Peyer's patch (tissue), 4 donors: ENCODE measurements at places on chromosomes 7 and 10. TPM values are rescaled to one million over a fixed set of nuclear protein-coding genes. Genes with fewer than 3 reads are reported as not detected.
A peak's percentile ranks its signal among the peaks of the same experiment; 100 is the strongest.

GRCh38 chr10:71124921-71125748, 87.2 kb upstream of the UNC5B start:
- no peaks in the 10 kb centered on the region for H3K4me1 ChIP-seq
- H3K27ac ChIP-seq = no peak overlapping the region
- H3K4me3 ChIP-seq = no peak overlapping the region
- no peaks in the 10 kb centered on the region for H3K27me3 ChIP-seq
- no peak for DNase-seq

The MDFIC gene
- 7.4 TPM for total RNA-seq

The SMO gene
- 0.70 TPM for total RNA-seq

- H3K4me3 ChIP-seq = no peak overlapping the region
- no peaks in the 10 kb centered on the region for H3K36me3 ChIP-seq
- no peak overlapping the region for H3K27ac ChIP-seq
- DNase-seq = peak; percentile 76
Measured at GRCh38 chr7:140646931-140647647, 6.5 kb upstream of the DENND2A start.

DNA sequence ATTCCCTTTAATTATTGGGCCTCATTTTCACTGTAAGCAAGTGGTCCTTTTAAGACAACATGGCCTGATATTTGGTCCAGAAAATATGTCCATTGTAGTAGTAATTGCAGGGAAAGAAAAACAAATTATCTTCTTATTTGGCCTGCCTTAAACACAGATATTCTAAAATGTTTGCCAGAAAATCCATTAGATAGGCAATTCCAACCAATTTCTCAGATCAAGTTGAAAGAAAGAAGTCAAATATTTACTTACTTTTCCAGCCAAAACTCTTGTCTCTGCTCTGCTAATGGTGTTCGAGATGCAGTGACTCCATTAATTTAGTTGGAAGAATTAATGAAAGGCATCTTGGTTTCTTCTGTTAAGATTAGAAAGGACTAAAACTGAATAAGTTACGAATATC, 757.3 kb upstream of the IGFBP3 start:
- no peaks in the 10 kb centered on the region for H3K36me3 ChIP-seq
- H3K4me1 ChIP-seq = no peaks in the 10 kb centered on the region
- no peak for DNase-seq
- no peak overlapping the region for H3K4me3 ChIP-seq

DNA sequence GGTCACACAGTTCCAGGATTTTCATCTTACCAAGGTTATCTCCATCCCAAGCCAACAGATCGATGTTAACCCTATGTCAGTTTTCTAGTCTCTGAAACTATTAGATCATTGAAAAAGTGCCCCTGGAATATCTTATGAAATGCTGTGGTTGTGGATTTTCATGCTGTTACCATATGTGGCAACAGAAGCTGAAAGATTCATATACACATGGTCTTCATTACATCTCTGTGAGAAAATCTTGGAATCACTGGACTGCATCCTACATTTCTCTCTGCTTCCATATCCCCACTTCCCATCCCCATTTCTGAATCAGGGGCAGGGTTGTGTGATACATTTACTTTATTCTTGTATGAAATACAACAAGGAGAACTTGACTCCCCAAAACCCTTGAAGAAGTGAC, 146.1 kb downstream of the SLC16A9 start:
- no peak overlapping the region for H3K4me3 ChIP-seq
- no peaks in the 10 kb centered on the region for H3K27me3 ChIP-seq
- no peaks in the 10 kb centered on the region for H3K36me3 ChIP-seq

- no peak overlapping the region for H3K27ac ChIP-seq
- no peaks in the 10 kb centered on the region for H3K36me3 ChIP-seq
- H3K4me1 ChIP-seq = no peaks in the 10 kb centered on the region
- no peaks in the 10 kb centered on the region for H3K27me3 ChIP-seq
Measured at GRCh38 chr7:158282461-158283001, 305.1 kb downstream of the PTPRN2 start.

- H3K4me1 ChIP-seq = no peaks in the 10 kb centered on the region
- no peaks in the 10 kb centered on the region for H3K36me3 ChIP-seq
- no peak overlapping the region for H3K27ac ChIP-seq
- no peak overlapping the region for H3K4me3 ChIP-seq
Measured at GRCh38 chr10:70162892-70163201, 7.5 kb downstream of the SAR1A start.

GRCh38 chr10:4280461-4281189, 495.6 kb upstream of the KLF6 start:
- H3K4me3 ChIP-seq = no peak overlapping the region
- H3K27ac ChIP-seq = peak overlapping the region; percentile 19

The MSMB gene
- not detected for total RNA-seq

DNA sequence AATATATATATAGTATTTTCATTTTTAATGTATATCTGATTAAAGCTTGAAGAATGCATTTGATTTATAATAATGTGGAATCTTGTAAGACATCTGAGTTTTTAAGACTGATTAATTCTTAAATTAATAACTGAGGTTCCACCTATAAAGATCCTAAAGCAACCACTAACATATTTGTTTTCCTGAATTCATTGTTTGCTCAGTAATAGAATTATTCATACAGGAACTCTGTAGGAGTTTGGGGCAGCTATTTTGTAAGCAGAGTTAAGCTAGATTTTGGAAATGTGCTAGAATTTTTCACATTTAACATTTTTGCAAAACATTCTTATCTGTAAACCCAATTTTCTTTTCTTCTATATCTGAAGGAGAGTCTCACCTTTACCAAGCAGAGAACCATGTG, 88.9 kb downstream of the NRCAM start:
- H3K27me3 ChIP-seq = no peaks in the 10 kb centered on the region
- H3K36me3 ChIP-seq = no peaks in the 10 kb centered on the region
- no peaks in the 10 kb centered on the region for H3K4me1 ChIP-seq
- H3K27ac ChIP-seq = no peak overlapping the region
- no peak for DNase-seq

The HHEX gene
- 3.2 TPM for total RNA-seq

The FEZF1 gene
- total RNA-seq = not detected

The IDI2 gene
- not detected for total RNA-seq

DNA sequence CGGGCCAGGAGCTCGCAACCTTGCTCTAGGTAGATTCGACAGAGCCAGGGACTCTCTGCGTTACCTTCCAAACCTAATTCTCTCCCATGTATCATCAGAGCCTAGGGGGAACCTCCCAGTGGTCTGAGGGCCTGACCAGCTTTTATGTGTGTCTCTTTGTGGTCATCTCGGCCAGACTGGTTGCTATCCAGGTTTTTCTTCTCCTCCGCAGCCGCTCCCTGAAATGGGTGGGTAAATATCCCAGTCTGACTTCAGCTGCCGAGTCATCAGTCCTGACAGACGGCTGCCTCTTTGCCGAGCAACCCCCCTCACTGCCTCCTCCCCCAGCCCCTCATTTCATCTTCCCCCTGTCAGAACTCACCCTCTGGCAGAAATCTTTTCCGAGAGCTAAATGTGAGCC, 578.1 kb downstream of the LRMDA start:
- H3K27ac ChIP-seq = no peak overlapping the region
- H3K4me3 ChIP-seq = no peak overlapping the region
- no peaks in the 10 kb centered on the region for H3K4me1 ChIP-seq
- no peak for DNase-seq
- H3K27me3 ChIP-seq = no peaks in the 10 kb centered on the region

DNA sequence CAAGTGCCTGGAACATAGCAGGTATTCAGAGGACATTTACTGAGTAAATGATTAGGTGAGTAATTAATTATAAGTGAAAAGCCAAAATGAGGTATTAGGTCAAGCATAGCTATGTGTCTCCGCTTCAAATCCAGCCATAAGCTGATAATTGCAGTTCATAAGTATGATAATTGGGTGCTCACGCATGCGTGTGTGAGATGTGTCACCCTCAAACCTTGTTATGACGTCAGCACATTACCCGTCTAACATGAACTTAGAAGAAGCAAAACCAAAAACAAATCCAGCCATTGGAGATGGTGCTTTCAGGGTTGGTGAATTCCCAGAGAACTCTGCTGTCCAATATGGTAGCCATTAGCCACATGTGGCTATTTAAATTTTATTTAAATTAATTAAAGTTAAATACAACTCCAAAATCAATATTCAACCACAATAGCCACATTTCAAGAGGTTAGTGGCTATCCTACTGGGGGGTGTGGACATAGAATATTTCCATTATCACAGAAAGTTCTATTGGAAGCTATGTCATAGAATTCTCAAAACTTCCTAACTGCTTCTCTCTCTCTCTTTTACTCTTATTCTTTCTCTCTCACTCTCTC, at the start of gene CPA5:
CPA5 (plus strand) TSS at position 546 of the 596 bp plus-strand sequence. CDS start 1,670 bp downstream, outside the sequence.
- H3K36me3 ChIP-seq = no peaks in the 10 kb centered on the region
- H3K27ac ChIP-seq = no peak within 1 kb of the TSS
- H3K4me3 ChIP-seq = no peak within 1 kb of the TSS
- DNase-seq = no peak

- H3K27ac ChIP-seq = no peak within 1 kb of the TSS
- no peaks in the 10 kb centered on the region for H3K36me3 ChIP-seq
- H3K4me3 ChIP-seq = peak within 1 kb of the TSS; percentile 25
- no peaks in the 10 kb centered on the region for H3K27me3 ChIP-seq
- no peak for DNase-seq
- H3K4me1 ChIP-seq = no peaks in the 10 kb centered on the region
Measured at GRCh38 chr7:93574646-93575554, at the start of gene CALCR. TSS of gene CALCR (minus strand) at chr7:93574724. CDS start at chr7:93486981, 87,743 bp downstream.

The CUTC gene
- total RNA-seq = 53.6 TPM

The AFAP1L2 gene
- total RNA-seq = 35.5 TPM

- DNase-seq = no peak
- no peak overlapping the region for H3K27ac ChIP-seq
Measured at GRCh38 chr10:10985361-10985760, 32.3 kb upstream of the CELF2 start.

DNA sequence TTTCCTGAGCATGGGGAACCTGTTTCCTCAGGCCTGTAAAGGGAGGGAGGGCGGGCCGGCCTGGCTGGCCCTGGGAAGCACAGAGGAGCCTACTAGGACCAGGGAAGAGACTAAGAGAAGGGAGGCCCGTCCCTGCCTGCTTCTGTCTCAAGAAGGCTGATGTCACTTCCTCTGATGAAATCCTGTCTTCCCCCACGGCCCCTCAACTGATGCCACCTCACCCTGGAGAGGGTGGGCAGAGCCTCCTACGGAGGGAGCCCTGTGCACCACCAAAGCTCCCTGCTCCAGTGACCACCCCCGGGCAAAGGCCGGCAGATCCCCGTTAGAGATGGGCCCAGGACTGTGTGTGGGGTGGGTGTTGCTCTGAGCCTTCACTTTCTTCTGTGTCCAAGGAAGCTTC, 1.0 kb upstream of the PILRA start:
- no peaks in the 10 kb centered on the region for H3K36me3 ChIP-seq
- H3K4me3 ChIP-seq = no peak overlapping the region

DNA sequence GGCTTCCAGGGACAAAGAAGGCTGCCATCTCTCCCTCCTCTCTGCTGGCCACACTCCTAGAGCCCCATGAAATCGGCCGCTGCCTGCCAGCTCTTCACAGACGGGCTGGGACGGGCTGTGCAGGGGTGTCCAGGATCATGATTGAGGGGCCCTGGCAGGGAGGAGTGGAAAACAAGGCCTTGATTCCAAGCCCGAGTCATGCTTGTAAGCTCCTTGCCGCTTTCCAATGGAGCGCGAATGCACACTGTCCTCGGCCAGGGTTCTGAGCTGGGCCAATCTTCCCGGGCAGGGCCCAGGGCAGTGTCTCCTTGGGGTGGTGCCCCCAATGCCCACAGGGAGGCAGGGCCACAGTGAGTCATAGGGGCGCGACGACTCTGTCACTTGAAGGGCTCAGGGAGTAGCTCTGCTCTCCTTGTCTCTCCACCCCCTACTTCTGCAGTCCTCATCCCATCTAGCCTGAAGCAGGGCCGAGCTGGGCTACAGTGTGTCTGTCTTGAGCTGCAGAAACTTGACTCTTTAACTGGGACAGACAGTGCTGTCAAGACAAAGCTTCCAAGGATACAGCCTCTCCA, 186.2 kb upstream of the SVIL start:
- H3K36me3 ChIP-seq = no peaks in the 10 kb centered on the region
- H3K4me3 ChIP-seq = no peak overlapping the region
- H3K4me1 ChIP-seq = no peaks in the 10 kb centered on the region
- H3K27ac ChIP-seq = peak overlapping the region; percentile 73
- no peaks in the 10 kb centered on the region for H3K27me3 ChIP-seq
